NCI-H446 (cell line): ENCODE measurements at places on chromosomes 5 and 9.

DNA sequence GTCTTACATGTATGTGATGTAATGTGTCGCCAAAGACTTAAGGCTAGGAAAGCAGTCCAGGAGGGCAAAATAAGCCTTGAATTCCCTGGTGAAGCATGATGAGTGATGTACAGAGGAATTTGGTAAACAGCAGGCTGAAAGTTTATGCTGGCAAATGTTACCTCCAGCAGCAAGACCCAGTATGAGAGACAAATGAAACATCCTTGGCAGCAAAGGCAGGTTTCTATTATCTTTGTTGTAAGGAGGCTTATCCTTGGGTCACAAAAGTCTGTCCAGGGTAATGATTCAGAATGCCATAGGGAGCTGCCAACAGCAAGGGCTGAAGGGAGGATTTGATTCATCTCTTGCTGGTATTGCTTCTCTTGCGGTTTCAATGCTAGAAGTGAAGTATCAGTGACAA is 75.9 kb upstream of the HTR4 start:
- DNase-seq: no peak

- no peak for DNase-seq
Observed at GRCh38 chr9:113625486-113625885, 162.0 kb downstream of the RGS3 start.

- DNase-seq: peak; percentile 65
Observed at GRCh38 chr5:122156724-122157325, 27.5 kb downstream of the ZNF474 start.

DNA sequence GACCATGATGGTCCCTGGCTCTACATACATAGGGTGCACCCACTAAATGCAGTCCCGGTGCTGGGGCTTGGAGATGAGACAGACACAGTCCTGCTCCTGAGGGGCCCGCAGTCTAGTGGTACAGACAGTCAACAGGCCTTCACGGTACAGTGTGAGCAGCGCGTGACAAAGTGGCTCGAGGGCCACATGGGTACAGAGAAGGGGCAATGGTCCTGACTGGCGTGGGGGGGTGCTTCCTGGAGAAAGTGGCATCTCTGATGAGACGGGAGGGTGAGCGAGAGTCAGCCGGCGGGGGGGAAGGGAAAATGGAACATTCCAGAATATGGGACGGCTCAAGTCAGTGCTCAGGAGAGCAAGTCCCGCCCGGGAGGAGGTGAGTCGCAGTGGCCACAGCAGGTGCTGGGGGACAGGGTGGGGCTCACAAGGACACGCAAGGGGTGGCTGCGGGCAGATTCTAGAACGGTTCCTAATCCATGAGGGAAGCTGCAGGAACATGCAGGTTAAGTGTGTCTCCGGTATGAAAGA is 38.0 kb downstream of the WHRN start:
- DNase-seq: no peak

DNA sequence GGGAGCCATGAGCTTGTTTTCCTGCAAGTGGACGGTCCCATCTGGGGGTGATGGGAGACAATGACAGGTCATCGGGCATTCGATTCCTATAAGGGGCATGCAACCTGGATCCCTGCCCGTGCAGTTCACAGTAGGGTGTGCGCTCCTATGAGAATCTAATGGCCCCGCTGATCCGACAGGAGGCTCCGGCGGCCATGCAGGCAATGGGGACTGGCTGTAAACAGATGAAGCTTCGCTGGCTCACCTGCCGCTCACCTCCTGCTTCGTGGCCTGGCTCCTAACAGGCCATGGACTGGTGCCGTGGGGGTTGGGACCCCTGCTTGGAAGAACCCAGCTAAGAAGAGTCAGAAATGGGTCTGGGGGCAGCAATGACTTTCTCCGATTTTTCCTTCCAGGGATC is 21.0 kb downstream of the PAEP start:
- no peak for DNase-seq

GRCh38 chr5:2989517-2989916 is 238.0 kb upstream of the IRX2 start:
- no peak for DNase-seq

GRCh38 chr5:154410786-154411185 is 35.0 kb upstream of the SAP30L start:
- no peak for DNase-seq

DNA sequence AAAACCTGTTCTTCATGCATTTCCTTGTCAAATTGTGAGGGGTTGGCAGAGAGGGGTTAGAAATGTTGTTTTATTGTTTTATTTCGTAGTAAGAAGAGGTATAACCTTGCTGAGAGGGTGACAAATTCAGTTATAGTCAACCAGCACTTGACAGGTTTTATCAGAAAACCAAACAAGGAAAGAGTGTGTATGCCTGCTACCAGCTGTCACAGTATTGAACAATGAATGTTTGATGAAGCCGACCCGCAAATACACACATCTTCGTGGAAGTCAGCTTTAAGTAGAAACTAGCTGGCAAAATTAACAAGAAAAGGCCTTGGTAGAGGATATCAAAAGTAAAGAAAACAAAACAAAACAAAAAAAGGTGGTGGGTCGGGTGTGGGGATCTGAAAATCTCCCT is 214.6 kb upstream of the TLE4 start:
- DNase-seq: no peak

GRCh38 chr5:83911367-83911919 is 190.8 kb upstream of the HAPLN1 start:
- no peak for DNase-seq

- DNase-seq: no peak
Observed at GRCh38 chr5:63483338-63483737, 478.9 kb downstream of the HTR1A start.

GRCh38 chr5:154358516-154359220 is 87.1 kb upstream of the SAP30L start:
- no peak for DNase-seq

- DNase-seq: peak; percentile 87
Observed at GRCh38 chr9:110099236-110100095, 108.5 kb downstream of the C9orf152 start.

DNA sequence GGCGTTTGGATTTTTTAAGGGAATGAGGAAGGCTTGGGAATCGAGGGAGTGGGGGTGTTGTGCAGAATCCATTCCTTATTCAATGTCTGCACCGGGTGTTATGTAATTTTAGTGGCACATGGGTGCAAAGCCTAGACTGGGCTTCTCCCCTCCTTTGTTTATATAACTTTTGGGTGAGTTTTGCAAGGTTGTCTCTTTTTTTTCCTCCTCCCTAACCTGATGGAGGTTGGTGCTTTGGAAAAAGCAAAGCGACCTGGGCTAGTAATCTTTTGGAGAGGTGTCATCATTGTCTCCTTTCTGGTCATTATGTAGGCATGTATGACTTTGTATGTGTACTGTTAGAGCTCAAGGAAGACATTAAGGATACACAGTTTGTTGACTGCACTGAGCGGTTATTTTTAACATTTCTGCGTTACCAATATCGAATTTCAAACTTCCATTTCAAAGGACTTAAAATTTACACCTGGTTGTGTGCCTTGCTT is 3.1 kb downstream of the SMARCA2 start:
- no peak for DNase-seq

- DNase-seq: no peak
Observed at GRCh38 chr9:4864234-4864661, 71.5 kb downstream of the RCL1 start.

- no peak for DNase-seq
Observed at GRCh38 chr5:135241536-135241935, 157.5 kb downstream of the MACROH2A1 start.

- DNase-seq: peak; percentile 46
Observed at GRCh38 chr5:114362197-114362976, 517 bp downstream of the KCNN2 start.
